T-helper 2 cell treated with Interferon-gamma antibody and Interleukin-4, amounts not matched to agents 100 ng/mL and 5 ng/mL, for 36 hours (primary cell): ENCODE measurements at places on chromosomes 2 and 18. TPM values are rescaled to one million over a fixed set of nuclear protein-coding genes. Genes with fewer than 3 reads are reported as not detected.

The PLGLB2 gene
- 4.4 and 5.2 TPM in 2 replicates for total RNA-seq

The CFAP53 gene
- 0.34 and 0.55 TPM in 2 replicates for total RNA-seq

The TMEM163 gene
- 0.25 and 0.30 TPM in 2 replicates for total RNA-seq

The EVX2 gene
- total RNA-seq, result not detected in 2 replicates

The ALPI gene
- total RNA-seq, result not detected in 2 replicates

The HAAO gene
- total RNA-seq, result 2.2 and 2.4 TPM in 2 replicates

The NEB gene
- total RNA-seq, result 0.61 and 0.64 TPM in 2 replicates

The NHEJ1 gene
- total RNA-seq, result 18.8 and 20.0 TPM in 2 replicates

The ANKRD30BL gene
- not detected in 2 replicates for total RNA-seq

The CCDC148 gene
- not detected in 2 replicates for total RNA-seq
